NCI-H446 (cell line): ENCODE measurements at places on chromosomes 12 and 14.

GRCh38 chr12:99984271-99985128 lies at the start of gene ANKS1B:
ANKS1B (minus strand) TSS chr12:99984936; CDS start chr12:99984237, 699 bp downstream.
- peak; percentile 90 for DNase-seq

DNA sequence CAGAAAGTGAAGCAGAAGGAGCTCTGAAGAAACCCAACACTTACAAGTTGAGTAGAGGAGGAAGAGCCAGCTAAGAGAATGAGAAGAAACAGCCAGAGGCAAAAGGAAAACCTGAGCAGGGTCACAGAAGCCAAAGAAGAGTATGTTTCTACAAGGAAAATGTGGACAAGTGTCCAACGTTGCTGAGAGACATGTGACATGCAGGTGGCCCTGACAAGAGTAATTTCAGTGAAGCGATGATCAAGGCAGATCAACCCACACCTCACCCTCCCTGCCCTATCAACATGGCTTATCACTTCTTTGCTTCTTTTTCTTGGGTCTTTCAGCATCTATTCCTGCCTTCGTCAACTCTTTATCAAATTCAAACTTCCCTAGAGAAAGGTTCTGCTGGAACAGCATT lies 68.3 kb downstream of the PPP2R5E start:
- DNase-seq = no peak

DNA sequence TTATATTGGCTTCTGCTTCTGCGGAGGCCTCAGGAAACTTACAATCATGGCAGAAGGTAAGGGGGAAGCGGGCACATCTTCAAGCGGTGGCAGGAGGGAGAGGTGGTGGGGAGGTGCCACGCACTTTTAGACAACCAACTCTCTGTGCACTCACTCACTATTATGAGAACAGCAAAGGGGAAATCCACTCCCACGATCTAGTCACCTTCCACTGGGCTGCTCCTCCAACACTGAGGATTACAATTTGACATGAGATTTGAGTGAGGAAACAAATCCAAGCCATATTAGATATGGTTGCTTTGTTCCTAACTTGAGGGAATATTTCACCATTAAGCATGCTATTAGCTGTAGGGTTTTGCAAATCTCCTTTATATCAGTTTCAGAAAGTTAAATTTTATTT lies 80.3 kb downstream of the UNC79 start:
- no peak for DNase-seq

DNA sequence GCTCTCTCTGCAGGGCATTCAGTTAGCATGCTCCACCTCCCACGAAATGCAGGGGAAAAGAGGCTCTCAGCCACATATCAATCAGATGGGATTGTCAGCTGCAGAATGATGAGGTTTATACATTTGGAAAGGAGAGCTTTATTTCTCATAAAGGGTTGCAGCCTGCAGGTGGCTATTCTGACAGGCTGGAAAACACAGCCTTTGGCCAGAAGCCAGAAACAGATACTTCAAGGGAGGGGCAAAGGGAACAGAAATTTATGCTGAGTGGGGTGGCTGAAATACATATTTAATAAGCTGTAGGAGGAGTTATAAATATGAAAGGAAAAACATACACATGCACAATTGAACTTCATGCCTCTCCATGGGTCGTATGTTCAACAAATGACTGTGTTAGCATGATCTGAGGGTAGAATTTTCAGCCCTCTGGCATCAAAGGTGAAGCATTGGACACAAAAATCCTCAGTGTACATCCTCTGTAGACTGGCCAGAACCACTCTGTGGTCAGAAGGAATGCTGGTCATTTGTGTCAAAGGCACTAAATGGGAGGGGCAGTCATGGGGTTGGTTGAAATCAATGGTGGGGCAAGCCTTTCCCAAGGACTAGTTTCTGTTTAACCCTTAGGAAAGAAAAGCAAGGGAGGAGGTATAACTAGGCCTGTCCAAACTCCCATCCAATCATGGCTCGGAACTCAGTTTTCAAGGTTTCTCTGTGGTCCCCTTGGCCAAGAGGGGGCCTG lies 62.4 kb downstream of the TMX1 start:
- DNase-seq = peak; percentile 19

DNA sequence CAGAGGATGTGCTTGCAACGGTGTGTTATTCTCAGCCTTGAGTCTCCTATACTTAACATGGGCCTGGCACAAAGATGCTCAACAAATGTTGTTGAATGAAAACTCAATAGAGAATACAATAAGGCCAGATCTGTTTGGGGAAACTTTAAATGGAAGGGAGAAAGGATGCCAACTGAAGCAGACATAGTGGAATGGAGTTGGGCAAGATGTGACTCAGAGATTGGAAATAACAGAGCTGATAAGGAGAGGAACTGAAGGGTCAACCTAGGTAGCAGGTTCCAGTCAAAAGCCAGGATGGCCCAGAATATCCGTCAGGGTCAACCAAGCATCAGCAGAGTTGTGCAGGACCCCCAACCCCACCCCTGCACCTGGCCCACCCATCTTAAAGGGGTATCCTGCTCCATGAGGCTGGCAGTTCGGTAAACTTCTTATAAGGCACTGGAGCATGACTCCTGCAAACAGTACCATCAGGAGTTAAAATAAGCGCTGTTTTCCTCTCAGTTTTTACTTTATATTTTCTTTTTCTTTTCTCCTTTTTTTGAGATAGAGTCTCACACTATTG lies 1.1 kb upstream of the BCDIN3D start:
- DNase-seq = no peak

DNA sequence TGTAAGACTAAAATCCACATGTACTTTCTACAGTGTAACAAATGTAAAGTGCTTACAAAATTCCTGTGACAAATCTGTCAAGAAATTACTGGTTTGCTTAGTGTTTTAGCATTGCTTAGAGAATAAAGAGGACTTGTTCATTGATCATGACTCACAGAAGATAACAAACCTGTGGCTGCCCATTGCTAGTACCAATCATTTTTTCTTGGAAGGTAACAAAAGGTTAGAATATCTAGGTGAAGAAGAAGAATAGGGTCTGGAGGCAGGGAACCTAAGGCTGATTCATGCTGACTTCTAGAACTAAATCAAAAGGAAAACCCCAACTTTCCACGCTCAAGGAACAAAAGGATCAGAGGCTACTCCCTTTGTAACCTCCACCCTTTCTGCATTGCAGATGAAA lies 232.7 kb upstream of the ABCD2 start:
- DNase-seq = no peak

- DNase-seq = no peak
Measured at GRCh38 chr12:59927032-59927431, 331.2 kb downstream of the SLC16A7 start.

GRCh38 chr14:106843951-106844483 lies 1317.6 kb downstream of the TMEM121 start:
- no peak for DNase-seq

DNA sequence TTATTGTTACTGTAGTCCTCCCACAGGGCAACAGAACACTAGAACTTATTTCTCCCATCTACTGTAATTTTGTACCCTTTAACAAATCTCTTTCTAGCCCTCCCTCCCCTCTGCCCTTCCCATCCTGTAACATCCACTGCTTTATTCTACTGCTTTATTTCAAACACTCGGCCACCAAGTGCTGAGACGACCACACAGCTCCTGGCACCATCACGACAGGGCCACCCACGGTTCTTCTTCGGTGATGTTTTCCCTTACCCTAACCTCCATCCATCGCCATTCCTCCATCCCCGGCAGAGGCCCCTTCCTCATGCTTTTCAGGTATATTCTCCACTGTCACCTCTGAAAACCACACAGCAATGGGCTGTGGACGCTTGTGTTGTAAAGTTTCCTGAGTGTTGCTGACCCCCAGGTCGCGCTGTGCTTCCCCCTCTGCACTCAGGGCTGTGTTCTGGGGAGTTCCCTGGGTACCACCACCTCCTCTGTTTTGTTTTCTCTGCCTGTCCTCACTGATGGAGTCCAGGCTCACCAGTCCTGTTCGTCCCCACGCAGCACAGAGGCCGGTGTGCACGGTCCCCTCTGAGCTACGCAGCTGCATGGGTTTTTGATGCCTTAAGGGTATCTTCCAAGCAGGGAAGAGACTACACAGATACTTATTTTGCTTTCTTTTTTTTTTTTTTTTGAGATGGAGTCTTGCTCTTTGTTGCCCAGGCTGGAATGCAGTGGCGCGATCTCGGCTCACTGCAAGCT lies 207.2 kb upstream of the TMEM132C start:
- no peak for DNase-seq

DNA sequence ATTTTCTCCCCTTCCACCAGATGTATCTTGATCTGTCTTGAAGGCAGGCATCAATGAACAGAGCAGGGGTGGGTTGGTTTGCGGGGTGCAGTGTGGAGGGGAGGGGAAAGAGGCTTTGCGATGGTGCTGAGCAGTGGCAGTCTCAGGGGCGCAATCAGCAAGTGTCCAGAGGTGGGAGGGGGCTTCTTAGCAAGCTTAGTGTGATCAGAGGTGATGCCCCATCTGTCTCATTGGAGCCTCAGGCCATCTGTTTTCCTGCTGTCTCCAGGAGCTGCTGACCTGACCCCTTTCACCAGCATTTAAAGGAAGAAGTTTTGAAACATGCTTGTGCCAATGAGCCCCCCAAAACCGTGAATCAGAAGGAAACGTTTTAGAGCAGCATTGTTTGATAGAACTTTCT lies 187.7 kb upstream of the LHX5 start:
- no peak for DNase-seq
